ENCODE measurements at places on chromosomes 7 and 10.

DNA sequence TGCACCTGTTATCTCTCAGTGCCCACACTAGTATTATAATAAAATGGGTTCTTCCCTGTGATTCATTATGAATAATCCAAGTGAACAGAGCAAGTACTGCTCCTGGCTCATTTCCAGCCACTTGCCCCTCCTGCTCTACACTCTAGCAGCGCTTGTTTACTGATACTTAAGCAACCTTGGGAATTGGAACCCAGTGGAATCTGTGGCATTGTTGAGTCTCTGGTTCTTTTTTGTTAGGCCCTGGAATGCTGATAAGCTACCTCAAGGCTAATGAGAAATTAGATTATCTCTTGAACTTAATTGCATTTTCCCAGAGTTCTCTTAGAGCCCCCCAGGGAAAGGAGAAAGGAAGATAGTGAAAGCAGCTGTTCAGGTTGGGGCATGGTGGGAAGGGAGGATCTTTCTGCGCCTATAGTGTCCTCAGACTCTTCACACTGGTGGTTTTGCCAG lies 34.0 kb downstream of the PRKAR2B start:
- no peak for DNase-seq

GRCh38 chr7:128253701-128254100 lies 12.6 kb downstream of the LEP start:
- DNase-seq: no peak

- no peak for DNase-seq
Observed at GRCh38 chr10:71346731-71347130, 27.7 kb downstream of the SLC29A3 start.

- no peak for DNase-seq
Observed at GRCh38 chr7:43449577-43449976, 133.3 kb upstream of the STK17A start.

Measured in right cardiac atrium (tissue), 5 donors.